ENCODE measurements at places on chromosomes 3 and 15.
A peak's percentile ranks its signal among the peaks of the same experiment; 100 is the strongest.

DNA sequence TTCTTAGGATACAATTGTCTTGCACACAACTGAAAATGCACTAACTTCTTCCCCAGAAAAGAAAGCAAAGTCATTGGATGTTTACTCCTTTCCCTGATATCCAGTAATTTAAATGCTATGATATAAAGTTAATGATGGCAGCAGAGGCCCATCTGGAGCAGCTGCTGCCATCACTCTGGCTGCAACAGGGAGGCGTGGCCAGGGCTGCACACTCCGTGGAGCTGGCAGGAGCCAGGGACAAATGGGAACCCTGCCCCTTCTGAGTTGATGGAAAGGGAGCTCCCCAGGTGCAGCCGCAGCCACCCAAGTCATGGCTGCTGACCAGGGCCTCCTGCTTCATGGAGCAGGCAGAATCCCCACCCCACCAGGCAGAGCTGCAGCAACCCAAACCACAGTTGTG is 72.6 kb upstream of the ALDH1A3 start:
- DNase-seq = no peak

GRCh38 chr3:188342991-188343732 is 189.2 kb downstream of the LPP start:
- no peak for DNase-seq

DNA sequence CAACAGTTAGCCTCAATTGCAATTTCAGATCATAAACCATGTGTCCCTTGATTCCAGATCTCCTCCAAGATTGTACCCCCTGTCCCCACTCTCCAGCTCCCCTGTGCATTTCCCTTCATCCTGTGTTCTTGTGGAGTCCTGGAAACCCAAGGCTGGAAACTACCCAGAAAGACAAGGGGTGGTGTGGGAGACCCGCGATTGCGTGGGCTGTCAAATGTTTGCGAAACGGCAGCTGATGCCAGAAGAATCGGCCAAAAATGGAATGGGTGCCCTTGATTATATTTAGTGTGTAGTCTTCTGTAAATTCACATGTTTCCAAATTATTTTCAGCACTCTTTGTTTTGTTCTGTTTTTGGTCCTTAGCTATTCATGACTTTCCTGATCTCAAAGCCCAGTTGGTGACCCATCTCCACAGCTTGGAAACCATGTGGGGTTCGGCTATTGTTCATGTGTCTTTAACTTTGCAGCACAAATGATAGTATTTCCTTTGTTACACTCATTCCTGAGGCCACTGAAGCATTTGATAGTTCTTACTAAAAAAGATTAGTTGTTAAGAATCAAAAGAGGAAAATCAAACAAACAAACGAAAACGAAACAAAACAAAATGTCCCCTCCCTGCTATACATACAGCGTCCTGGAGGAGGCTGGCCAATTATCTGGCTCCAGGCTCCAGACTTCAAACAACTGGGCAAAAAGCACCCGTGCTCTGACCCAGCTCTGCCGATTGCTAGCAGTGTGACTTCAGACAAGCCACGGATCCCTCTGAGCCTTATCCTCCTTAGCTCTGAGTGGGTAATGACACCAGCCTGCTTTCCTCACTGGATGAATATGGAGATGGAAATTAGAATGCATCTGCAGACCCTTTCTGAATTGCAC is 120.9 kb downstream of the CACNA2D3 start:
- DNase-seq = no peak

- no peak for DNase-seq
Measured at GRCh38 chr3:126983653-126984390, 907 bp downstream of the PLXNA1 start.

DNA sequence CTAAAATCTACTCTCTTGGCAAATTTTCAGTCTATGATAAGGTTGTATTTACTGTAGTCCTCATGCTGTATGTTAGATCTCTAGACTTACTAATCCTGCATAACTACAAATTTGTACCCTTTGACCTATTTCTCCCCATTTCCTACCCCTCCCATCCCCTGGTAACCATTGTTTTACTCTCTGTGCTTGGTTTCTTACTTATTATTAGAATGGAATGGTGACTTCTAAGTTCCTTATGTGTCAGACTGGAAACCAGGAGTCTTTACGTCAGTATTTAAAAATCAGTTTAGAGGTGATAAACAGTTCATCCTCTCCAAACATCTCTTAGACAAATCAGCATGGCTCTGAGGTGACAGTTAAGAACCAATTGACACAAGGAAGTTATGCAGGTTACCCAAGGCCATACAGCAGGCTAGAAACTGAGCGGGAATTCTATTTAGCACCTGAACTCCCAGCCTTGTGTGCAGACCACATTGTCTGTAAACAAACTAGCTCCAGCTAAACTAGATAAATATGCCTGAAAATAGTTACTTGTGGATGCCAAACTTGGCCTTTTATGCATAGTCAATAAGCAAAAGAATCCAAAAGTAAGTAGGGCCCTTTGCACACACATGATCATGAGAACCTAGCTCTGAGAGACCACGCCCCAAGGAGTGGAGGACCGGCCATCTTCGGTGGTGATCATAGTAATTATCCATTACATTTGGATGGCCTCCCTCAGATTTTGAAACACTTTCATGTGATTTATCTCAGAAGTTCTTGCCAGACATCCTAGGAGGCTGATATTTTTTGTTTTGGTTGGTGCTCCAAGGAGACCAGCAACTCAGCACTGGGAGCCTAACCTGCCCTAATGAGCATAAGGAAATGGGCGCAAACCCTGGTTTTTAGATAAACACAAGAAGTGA is 72.3 kb upstream of the BOC start:
- no peak for DNase-seq

GRCh38 chr15:84570164-84570735 is 30.6 kb upstream of the ZSCAN2 start:
- peak; percentile 3 for DNase-seq

DNA sequence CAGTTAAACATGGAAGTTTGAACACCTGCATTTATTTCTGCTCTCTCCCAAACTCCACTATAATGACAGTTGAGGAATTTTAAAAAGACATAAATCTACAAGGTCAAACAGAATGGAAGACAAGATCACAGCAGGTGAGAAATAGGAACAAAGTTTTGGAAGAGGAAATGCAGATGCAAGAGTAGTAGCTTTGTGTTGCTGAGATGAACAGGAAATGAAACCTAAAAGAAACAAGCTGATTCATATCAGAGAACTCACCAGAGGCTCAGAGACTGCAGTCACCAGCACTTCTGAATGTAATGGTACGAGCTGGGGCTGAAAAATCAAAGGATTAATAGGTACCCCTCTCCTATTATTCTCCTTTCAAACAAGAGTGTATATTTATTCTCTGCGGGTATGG is 459.9 kb downstream of the RAP2B start:
- no peak for DNase-seq

- DNase-seq = no peak
Measured at GRCh38 chr15:22796079-22796478, 9.6 kb downstream of the NIPA1 start.

All from stimulated activated CD8-positive, alpha-beta memory T cell treated with anti-CD3 and anti-CD28 coated beads, Interleukin-7, amount 100 ng/mL, for 1 hour (primary cell).